ENCODE measurements at places on chromosomes 3 and 15.
A peak's percentile ranks its signal among the peaks of the same experiment; 100 is the strongest.

DNA sequence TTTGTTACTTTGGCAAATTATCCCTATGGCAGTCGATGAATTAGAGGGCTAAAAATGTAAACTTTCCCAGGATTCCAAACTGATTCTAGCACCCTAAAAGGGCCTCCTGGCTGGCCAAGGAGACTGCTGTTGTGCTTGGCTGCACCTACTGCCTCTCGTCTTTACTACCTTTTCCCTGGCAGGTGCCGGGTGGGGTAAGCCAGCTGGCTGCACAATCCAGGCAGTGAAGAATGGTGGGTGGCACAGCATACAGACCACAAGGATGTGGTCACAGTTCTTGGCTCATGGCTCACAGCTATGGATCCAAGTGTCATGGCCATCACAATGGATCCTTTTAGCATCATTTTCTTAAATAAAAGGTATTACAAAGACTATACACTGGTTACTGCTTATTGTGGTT lies 20.7 kb upstream of the SLC25A26 start:
- no peak for DNase-seq

- no peak for DNase-seq
Observed at GRCh38 chr15:56273724-56274123, 30.0 kb upstream of the RFX7 start.

DNA sequence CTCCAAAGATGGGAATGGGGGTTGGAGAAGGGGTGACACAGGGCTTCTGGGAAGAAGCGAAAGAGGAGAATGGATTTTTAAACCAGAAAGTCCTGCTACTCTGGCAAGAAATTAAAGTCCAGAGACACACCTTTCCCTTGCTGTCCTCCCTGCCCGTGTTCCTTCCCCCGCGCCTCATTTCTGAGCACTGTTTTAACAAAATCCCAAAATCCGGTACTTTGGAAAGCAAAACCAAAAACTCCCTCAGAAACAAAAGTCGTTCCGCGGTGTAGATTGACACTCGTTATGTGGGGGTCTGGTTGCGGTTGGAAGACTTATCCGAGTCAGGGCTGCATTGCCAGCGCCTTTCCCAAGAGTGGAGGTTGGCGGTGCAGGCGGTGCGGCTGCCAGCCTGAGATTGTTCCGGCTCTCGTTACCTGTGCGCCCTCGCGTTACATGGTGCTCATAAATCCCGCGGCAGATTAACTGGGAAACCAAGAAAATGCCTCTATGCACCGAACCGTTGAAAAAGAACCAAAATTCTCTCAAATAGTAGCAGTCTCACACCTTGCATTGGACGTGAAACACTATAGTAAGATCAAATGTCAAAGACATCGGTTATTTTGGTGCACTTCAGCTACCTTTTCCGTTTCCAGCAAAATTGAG lies 217.7 kb downstream of the MEIS2 start:
- DNase-seq, result no peak

DNA sequence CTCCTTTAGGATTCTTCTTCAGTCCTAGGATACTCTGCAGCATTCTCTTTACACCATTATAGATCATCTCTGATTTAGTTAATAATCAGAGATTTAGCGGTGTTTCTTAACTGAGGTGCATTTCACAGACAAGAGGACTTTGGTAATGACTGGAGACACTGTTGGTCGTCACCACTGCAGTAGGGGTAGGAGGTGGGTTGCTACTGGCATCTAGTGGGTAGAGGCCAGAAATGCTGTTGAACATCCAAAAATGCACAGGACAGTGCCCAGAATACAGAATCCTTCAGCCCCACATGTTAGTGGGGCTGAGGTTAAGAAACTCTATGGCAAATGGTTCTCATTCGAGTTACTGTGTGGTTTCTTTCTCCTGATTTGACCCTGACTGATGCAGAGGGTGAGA lies 80.4 kb upstream of the LMCD1 start:
- no peak for DNase-seq

GRCh38 chr15:64464276-64465005 lies 4.1 kb downstream of the ZNF609 start:
- DNase-seq, result no peak

DNA sequence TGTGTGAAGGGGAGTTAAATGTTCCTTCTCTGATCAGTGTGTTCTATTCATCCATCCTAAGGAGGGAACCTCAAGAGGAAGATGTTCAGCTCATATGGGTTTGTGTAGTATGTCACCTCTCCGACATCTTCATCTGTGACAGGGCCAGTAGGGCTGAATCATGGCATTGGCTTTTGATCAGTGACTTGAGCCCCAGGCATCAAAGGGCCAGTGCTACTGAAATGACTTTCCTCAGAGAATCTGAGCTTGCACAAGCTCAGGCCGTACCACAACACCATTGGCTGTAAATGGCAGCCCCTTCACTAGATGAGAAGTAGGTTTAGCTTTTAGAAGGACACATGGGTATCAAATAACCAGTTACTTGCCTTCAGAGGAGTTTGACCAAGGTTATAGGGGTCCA lies 183.2 kb upstream of the NR2E3 start:
- no peak for DNase-seq

- no peak for DNase-seq
Observed at GRCh38 chr3:73419942-73420341, 204.8 kb downstream of the PDZRN3 start.

- DNase-seq, result no peak
Observed at GRCh38 chr3:40207796-40208195, 101.7 kb upstream of the EIF1B start.

DNA sequence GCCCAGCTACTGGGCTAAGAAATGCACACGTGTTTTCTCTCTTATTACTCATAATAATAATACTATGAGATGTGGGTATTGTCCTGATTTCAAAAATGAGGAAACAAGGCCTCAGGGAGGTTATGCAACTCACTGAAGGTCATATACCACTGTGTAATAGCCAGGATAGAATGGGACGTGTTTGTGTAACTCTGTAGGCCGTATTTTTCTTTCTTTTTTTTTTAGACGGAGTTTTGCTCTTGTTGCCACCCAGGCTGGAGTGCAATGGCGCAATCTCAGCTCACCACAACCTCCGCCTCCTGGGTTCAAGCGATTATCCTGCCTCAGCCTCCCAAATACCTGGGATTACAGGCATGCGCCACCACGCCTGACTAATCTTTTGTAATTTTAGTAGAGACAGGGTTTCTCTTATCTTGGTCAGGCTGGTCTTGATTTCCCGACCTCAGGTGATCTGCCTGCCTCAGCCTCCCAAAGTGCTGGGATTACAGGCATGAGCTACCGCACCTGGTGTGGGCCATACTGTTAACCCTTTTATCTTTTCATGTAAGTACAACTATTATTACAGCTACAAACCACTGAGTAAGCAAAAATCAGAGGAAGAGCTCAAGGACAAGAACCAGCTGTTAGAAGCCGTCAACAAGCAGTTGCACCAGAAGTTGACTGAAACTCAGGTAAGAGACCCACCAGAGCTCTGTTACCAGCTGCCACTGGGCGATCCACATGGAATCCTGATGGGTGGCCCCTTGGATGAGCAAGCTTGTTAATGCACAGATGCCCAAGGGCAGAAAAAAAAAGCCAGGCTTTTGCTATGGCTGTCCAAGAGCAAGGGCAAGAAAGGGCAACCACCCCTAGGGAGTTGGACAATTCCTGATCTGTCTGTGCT lies 6.7 kb downstream of the KNSTRN start:
- no peak for DNase-seq

DNA sequence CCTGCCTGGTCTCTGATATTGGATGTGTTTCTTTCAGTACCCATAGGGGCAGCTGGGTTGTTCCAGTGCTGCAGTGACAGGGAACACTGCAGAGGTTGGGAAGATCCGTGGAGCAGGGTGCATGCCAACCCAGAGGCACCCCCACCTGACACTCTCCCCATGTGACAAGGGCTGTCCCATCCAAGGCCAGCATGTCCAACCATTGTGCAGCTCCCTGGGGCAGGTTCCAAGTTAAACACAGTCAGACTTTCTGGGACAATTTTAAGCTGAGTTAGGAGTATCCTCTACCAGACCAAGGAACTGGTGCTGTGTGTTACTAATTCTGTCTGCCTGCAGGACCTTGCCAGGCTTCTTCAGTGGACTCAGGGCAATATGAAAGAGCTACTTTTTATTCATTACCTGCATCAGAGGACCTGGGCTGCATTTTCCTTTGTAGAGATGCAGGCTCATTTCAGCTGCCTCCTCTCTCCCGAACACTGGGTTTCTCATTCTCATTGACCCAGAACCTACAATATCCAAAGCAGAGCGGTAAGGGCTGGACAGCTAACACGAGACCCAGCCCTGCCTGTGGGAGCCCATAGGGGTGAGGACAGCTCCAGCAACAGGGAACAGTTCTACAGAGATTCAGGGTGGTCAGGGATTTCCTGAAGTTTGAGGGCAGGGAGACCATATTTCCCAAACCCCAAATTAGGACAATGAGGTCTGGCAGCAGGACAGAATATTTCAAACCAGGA lies 72.7 kb downstream of the SPSB4 start:
- no peak for DNase-seq

DNA sequence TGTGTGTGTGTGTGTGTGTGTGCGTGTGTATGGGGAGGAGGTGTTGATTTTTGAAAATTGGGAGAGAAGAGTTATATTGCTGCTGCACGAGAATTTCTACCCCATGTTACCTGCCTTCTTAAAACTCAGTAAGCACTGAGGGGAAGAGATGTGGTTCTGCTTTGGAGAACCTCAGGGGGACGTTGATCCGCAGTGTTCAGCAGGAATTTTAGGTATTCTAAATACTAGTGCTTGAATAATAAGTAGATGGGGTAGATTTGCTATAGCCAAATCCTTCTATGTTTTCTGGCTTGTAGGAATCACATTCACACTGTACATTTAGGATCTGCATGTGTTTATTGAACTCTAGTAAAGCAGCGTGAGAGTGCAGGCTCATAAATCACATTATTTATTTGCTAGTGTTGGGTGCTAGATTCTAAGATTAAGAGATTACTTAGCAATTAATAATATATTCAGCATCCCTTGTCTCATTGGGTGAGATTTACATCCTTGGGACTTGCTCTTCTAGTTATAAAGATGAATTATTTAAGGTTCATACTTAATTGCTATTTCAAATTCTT lies 268.1 kb downstream of the MFSD1 start:
- no peak for DNase-seq

DNA sequence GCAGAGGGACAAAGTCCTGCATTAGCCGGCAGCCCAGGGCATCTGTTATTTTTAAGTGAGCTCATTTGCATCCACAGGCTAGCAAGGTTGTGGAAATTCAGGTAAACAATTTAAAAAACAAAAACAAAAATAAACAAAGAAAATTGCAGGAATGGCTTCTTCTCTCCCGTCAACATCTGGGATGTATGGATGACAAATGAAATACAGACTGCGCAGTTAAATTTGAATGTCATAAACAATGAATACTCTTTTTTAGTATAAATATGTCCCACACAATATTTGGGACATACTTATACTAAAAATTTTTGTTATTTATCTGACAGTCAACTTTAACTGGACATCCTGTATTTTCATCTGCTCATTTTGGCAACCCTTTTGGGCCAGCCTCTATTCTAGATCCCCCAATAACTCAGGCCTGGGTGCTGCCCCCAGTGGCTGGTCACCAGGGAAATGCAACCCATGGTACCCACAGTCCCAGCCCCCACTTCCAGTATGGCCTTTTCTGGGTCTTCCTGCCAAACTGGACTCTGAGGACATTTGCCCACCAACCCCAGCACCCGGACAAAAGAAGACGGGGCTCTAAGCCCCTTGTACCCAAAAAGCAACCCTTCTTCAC lies 12.7 kb downstream of the GRM2 start:
- no peak for DNase-seq

- DNase-seq, result no peak
Observed at GRCh38 chr3:188468662-188469061, 314.7 kb downstream of the LPP start.

GRCh38 chr3:12042638-12043037 lies 38.5 kb downstream of the SYN2 start:
- no peak for DNase-seq

GRCh38 chr15:84812842-84813241 lies 4.3 kb upstream of the ALPK3 start:
- DNase-seq, result no peak

- no peak for DNase-seq
Observed at GRCh38 chr3:10983219-10983916, 9.2 kb upstream of the SLC6A1 start.

GRCh38 chr3:134799393-134799792 lies 4.3 kb downstream of the EPHB1 start:
- peak; percentile 13 for DNase-seq

GRCh38 chr15:77526595-77527163 lies 106.0 kb downstream of the HMG20A start:
- peak; percentile 44 for DNase-seq

DNA sequence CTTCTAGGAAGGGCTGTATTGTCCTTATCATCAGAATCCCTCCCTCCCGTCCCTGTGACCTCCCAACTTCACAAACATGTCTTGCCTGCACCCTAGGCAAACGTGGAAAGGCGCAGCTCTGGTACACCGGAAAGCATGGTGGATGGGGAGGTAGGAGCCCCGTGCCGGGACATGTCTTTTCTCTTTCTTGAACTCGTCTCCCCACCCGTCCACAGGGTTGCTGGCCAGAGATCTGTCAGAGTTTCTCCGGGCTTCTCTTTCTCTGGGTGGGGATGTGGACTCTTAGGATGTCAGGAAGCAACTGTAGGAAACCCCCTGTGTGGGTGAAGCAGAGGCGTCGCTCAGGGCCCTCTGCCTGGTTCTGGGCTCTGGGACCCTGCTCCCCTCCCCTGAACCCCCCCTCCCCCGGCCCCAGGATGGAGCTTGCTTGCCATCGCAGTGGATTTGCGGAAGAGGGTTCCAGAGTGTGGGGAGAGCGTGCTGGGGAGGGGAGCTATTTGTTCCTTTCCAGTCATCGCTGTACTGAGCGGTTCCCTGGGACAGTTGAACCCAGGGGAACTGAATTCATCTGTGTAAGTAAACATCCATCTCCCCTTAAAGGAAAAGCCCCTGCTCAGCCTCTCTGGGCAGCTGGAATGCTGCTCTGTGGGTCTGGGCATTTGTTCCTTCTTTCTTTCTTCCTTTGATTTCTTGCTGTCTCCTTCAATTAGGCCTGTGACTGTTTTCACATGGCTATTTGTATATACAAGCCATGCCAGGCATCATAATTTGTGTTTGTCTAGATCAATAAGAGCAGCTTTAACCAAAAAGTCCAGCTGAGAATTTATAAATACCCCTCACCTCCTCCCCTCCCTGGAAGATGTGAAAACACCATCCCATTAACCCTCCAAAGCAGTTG lies 72.8 kb downstream of the SMAD3 start:
- peak; percentile 43 for DNase-seq

- no peak for DNase-seq
Observed at GRCh38 chr3:25780618-25781017, 2.6 kb downstream of the NGLY1 start.

DNA sequence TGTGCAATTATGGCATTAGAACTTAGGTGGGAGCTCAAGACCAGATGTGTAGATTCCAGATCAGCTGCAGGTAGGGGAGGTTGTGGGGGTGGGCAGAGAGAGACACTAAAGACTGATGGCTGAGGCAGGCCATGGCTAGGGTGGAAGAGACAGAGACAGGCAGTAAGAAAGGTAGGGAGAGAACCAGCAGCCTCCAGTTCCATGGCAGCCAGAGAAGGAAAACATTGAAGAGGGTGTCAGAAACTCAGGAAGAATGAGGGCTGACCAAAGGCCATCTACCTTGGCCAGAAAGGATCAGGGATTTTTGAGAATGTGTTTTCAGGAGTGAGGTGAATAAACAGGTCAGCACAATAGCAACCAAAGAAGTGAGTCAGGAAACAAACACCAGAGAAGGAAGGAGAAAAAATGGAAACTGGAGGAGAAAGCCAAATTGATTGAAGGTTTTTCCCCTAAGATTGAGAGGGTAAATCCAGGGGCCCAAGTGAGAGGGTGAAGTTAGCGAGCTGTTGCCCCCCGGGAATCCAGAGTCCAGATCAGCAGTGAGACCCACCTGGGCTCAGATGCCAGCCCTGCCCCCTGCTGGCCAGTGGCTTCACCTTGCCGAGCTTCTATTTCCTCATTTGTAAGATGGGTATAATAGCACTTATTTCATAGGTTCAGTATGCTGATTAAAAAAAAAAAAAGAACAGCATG lies 41.0 kb downstream of the ABHD2 start:
- peak; percentile 86 for DNase-seq
